Nucleus accumbens (tissue), 56 donors: ENCODE measurements at places on chromosomes 7 and 10.

DNA sequence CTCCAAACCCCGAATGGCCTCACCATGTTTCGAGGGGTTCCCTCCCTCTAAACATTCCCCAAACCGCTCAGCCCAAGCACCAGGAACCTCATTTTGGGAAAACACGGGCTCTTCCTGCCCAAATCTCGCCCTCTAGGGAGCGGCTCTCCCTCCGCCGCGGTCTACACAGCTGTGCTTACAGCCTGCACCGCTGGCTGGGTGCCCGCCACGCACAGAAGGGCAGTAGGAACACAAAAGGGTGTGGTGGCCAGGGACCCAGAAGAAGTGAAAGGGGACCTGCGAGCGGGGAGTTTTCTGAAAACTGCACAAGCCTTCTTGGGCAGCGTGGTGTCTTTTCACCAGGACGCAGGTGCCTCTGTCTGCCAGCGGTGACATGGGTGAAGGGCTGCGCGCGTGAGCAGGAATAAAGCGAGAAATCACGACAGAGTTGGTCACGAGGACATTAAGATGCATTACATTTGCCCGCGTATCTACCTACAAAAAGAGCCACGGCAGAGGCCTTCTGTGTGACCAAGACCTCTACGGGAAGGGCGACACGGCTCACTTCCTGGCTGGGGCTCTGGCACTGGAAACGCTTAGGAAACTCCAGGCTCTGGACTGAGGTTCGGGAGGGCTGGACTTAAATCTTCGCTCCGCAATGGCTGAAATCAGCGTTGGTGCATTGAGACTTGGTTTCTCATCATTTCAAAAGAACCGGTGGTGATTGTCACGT, 171.7 kb downstream of the LSM5 start:
- no peak for DNase-seq

DNA sequence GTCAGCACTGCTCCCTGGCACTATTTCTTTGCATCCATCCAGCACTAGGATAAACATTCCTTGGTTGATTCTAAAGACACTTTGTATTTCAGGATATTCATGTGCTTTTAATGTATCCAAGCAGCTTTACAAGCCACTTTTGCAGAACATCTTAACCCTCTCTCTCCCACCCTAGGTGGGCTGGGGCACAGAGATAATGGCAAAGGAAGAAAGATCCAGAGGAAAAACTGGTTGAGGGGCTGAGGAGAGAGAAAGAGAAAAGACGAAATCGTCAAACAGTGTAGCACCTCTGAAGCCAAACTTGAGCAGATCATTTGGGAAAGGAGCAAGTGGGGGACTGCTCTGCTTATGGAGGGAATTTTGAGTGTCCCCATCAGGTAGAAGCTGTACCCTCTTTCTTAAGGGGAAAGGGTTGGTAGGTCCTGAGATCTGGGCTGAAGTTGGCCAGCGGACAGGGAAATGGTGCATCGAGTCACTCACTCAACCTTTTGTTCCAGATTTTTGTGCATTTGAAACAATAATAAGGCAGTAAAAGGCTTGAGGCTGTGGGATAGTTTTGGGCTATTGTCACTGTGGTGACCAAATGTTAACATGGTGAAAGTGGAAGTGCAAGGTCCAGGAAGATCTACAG, 4.2 kb upstream of the HOXA13 start:
- DNase-seq: no peak

- no peak for DNase-seq
Measured at GRCh38 chr7:94650147-94651051, 5.5 kb downstream of the SGCE start.

GRCh38 chr10:21272643-21273399, 252.7 kb downstream of the SKIDA1 start:
- no peak for DNase-seq

DNA sequence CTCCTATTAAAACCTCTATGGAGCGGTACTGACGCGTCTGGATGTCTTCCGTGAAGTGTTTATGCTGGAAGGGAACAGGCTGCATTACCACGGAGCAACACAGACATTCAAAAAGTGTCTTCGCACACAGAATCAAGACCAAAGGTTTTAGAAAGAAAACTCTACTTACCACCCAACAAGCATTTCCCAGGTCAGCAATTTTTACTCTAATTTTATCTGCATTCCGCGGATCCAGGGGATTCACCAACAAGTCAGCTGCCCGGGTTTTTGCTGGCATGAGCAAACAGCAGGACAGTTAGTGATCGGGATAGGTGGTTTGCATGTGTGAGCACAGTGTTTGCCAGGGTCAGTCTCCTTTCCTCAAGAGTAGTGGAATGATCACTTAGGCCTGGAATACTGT, 118.8 kb downstream of the KMT2E start:
- DNase-seq: no peak

GRCh38 chr10:18164093-18164492, 23.9 kb downstream of the CACNB2 start:
- DNase-seq: no peak

- no peak for DNase-seq
Measured at GRCh38 chr7:153021542-153021941, 262.0 kb downstream of the ACTR3B start.

DNA sequence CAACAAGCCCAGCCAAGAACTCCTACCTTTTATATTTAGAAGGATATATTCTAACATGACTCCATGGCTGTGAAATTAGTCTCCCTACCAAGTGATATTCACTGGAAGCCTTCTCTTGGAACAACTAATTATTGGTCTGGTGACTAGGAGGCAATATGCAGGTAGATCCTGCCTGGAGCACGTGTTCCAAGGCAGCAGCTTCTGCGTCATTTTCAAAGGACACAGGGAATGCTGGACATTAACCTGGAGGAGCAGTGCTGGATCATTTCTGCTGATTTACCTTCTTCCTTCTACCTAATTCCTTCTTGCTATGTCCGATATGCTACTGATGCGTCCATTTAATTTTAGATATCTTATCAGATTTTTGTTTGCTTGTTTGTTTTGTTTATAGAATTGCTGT, 5.6 kb downstream of the AKR1D1 start:
- DNase-seq: no peak

DNA sequence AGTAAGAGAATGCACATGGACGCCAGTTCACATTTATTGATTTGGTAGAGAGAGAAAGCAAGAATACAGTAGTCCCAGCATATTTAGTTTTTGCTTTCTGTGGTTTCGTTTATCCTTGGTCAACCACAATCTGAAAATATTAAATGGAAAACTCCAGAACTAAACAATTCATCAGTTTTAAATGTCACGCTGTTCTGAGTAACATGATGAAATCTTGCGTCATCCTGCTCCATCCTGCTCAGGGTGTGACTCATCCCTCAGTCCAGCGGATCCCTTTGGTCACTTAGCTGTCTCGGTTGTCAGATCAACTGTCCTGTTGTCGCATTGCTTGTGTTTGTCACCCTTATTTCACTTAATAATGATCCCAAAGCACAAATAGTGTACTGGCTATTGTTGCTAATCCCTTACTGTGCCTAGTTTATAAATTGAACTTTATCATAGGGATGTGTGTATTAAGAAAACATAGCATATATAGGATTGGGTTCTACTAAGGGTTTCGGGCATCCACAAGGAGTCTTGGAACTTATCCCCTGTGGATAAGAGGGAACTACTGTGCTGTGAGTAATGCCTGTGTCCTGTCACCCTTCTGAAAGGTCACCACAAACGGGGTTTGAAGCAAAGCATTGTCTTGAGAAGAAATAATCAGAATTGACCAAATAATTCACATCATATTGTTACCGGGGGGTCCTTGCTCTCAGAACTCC, 73.6 kb downstream of the OTUD1 start:
- DNase-seq: no peak
